Right renal cortex interstitium (tissue), 3 donors: ENCODE measurements at places on chromosomes 11 and 22. TPM values are rescaled to one million over a fixed set of nuclear protein-coding genes. Genes with fewer than 3 reads are reported as not detected.

GRCh38 chr11:47121056-47121455 lies 55.6 kb downstream of the ARFGAP2 start:
- no peak for DNase-seq

Gene PDHX
- 41.9 TPM for polyA plus RNA-seq

Gene MS4A6E
- polyA plus RNA-seq, result not detected

Gene CRYAB
- 58.6 TPM for polyA plus RNA-seq

DNA sequence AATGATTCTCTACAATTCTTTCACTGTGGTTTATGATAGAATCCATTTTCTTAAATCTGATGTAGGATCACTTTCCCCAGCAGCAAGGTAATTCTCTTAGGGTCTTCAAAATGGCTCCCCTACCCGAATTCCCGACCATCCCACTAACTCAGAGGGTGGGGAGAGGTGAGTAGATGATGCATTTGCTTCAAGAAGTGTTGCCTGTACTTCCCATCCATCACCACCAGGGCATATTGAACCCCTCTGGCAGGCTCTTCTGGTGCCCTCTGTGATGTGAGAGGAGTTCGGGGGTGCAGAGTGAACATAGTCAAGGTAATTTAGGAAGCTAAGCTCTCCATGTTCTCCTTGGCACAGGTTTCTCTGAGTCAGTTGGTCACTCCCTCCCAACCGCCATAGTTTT lies 52.3 kb downstream of the ZNRF3 start:
- DNase-seq, result no peak

- no peak for DNase-seq
Measured at GRCh38 chr11:96293598-96294021, 49.4 kb downstream of the MAML2 start.

- DNase-seq, result no peak
Measured at GRCh38 chr11:85318573-85318972, 308.6 kb downstream of the DLG2 start.

Gene NOX4
- polyA plus RNA-seq, result 50.2 TPM

DNA sequence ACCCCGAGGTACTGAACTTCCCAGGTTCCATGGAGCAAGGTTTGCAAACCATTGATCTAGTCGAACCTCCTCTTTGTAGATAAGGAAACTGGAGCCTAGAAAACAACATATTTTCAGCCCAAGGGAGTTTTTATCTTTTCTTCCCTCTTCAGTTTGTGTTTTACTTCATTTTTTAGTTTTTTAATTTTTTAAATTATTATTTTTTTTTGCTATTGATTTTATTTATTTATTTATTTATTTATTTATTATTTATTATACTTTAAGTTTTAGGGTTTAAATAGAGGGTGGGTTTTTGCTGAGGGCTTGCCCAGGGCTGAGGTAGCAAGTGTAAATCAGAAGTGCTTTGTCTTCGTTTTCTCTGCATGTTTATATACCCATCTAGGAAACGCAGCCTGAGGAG lies 26.9 kb downstream of the CEP164 start:
- no peak for DNase-seq
